ENCODE measurements at places on chromosomes 13 and 19.

GRCh38 chr19:16861834-16862233 is 27.0 kb upstream of the F2RL3 start:
- no peak for DNase-seq

GRCh38 chr13:73482556-73482955 is 423.8 kb downstream of the KLF5 start:
- DNase-seq: no peak

GRCh38 chr13:69769608-69770007 is 338.0 kb upstream of the ATXN8OS start:
- DNase-seq: no peak

- DNase-seq: no peak
These were observed 4.4 kb downstream of the KXD1 start for GRCh38 chr19:18562086-18562485.

- DNase-seq: no peak
These were observed 61.0 kb upstream of the SOX1 start for GRCh38 chr13:112005925-112006324.

GRCh38 chr13:85260896-85261295 is 538.3 kb downstream of the SLITRK6 start:
- DNase-seq: no peak

DNA sequence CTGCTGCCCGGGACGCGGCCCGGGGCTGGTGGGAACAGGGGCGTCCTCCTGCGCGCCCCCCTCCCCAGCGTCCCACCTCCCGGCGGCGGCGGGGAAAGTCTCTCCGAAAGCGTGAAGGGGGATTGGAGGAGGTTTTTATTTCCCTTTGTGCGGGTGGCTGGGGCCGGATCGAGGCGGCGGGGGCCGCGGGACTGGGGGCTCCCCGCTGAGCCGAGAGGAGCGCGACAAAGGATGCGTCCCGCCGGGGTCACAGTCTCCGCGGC is 132 bp downstream of the SHD start:
- DNase-seq: no peak

DNA sequence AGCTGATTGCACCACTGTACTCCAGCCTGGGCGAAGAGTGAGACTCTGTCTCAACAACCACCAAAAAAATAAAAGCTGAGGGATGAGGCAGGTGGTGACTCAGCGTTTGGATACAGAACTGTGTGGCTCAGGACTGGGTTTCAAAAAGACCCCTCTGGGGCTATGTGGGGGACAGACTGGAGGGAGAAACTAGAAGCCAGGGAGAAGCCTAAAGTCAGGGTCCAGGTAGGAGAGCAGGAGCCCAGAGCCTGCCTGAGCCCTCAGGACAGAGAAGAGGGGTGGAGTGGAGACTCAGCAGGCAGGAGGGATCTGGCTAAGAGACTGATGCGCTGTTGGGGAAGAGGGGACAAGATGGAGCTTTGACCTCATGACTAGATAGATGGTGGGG is 1.8 kb upstream of the CD37 start:
- no peak for DNase-seq

DNA sequence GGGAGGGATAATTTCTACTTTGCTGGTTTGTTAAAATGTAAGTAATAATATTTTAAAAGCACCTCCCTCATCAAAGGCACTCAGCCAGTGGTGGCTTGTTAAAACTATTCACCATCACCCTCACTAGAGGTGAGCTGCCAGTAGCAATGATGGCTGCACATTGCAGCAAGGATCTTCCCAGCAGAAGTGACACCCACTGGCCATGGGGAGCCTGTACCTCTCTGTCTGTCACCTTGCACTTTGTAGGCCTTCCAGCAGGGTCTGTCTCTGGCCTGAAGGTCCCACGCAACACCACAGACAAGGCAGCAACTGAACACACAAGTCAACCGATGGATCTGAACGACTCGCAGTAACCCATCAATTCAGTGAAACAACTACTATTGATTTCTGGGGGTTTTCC is 47.3 kb upstream of the C13orf42 start:
- DNase-seq: no peak

GRCh38 chr13:44605275-44605674 is 29.1 kb upstream of the TSC22D1 start:
- DNase-seq: no peak

DNA sequence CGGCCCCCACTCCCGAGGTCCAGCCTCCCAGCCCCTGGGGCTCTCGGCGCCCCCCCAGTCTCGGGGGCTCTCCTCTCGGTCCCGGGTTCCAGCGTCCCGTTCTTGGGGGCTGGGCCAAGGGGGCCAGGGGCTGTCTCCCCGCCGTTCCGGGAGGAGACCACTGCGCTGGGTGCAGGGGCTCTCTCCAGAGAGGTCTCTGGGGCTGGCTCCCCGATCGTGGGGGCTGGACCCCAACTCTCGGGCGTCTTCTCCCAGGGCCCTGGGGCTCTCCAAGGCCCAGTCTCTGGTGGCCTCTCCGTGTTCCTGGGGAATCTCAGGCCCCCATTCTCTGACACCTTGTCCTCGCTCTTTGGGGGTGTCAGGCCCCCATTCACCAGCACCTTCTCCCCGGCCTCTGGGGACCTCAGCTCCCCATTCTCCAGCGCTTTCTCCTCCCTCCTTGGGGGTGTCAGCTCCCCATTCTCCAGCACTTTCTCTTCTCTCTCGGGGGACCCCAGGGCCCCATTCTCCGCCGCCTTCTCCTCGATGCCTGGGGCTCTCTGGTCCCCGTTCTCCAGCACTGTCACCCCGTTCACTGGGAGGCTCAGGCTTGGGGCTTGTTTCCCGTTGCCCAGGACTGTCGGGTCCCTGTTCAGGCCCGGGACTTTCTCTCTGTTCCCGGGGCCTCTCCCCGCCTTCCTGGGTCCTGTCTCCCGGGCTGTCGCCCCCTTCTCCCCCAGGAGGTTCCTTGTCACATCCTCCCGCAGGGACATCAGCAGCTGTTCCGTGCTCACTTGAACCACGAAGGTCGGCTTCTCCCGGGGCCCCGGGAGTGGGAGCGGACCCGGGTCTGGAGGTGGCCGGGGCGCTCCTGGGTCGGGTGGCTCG is 13.7 kb downstream of the LMTK3 start:
- DNase-seq: no peak

- DNase-seq: no peak
These were observed 20.9 kb downstream of the CAPS start for GRCh38 chr19:5934774-5935472.

GRCh38 chr13:40786568-40786996 is 2.8 kb upstream of the SLC25A15 start:
- DNase-seq: no peak

DNA sequence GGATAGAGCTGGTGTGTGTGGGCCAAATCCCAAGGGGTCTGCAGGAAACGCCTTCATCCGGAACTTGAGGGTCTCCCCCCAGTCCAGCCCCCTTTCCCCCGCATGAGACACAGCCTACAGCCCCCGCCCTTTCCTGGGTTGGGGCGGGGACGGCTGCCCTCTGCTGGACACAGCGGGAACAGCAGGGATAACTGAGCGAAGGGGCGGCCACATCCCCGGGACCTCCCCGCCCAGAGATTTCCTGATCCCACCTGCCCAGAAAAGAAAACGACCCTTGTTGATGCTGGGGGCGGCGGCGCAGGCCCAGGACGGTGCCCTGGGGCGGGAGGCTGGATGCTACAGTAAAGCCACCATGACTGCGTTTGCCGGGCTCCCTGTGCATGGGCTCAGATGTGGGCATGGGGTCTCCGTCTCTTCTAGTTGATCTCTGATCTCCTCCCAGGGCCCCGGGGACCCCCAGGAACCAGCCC is 14.2 kb downstream of the ONECUT3 start:
- DNase-seq: peak; percentile 35

DNA sequence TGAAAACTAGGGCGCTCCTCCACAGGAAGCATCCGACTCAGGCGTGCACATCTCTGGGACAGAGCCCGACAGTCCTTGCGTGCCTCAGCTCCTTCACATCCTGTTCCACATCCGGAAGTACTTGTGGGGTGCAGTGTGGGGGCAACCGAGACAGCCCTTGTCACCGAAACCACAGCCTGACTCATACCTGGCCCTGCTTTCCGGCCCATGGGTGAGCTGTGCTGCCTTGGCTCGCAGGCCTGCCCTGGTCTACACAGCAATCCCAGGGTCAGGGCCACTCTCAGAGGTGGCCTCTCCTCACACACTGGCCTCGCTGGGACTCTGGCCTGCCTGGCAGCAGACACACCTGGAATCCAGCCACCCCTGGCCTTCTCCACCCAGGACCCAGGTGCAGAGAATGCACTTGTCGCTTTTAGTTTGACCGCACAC is 100.4 kb downstream of the STK24 start:
- DNase-seq: peak; percentile 71

DNA sequence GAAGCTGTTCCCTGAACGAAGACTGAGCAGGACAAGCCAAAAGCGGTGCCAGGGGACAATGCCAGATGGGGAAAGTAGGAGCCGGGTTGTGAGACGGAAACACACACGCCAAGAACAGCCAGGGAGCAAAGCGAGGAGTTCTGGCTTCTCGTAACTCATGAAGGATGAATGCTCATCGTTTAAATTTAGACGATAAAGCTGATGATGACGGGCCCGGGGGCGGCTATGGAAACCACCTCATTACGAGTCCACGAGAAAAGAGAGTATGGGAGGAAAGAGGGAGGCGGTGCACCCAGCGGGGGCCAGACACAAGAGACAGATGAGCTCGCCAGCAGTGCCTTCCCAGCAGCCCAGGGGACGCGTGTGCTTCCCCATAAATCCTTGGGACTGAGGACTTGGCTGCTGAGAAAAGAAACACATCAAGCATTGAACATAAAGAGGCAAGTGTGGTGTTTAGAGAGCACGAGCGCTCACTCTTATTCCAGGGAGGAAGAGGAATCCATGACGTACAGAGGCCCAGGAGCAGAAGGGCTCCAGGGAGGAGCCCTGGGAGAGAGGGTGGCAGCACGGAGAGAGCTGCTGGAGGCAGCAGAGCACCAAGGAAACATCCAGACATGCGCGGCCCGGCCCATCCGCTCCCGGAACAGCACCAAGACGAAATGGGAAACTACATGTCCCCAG is 70.7 kb downstream of the EPS15L1 start:
- no peak for DNase-seq

- DNase-seq: no peak
These were observed 388.5 kb upstream of the ZNF507 start for GRCh38 chr19:31956771-31957392.

DNA sequence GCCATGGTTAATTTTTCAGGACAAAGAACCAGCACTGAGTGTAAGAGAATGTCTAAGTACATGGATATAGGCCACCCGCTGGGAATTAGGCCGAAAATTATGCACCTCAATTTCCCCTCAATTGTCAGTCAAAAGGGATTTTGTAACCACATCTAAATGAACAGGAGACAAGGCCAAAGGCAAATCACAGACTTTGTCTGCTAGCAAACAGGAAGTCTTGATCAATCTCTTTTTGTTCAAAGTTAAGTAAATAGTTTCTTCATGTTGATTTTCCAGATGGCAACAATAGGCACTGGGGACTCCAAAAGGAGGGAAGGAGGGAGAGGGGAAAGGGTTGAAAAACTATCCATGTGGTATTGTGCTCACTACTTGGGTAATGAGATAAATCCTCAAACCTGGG is 276.0 kb downstream of the COG6 start:
- DNase-seq: no peak

- no peak for DNase-seq
These were observed 46.0 kb upstream of the ZNF681 start for GRCh38 chr19:23804676-23805075.

DNA sequence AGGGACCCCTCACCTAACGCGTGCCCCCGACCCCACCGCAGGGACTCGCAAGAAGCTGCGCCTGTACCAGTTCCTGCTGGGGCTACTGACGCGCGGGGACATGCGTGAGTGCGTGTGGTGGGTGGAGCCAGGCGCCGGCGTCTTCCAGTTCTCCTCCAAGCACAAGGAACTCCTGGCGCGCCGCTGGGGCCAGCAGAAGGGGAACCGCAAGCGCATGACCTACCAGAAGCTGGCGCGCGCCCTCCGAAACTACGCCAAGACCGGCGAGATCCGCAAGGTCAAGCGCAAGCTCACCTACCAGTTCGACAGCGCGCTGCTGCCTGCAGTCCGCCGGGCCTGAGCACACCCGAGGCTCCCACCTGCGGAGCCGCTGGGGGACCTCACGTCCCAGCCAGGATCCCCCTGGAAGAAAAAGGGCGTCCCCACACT is 4.7 kb upstream of the MYBPC2 start:
- no peak for DNase-seq

DNA sequence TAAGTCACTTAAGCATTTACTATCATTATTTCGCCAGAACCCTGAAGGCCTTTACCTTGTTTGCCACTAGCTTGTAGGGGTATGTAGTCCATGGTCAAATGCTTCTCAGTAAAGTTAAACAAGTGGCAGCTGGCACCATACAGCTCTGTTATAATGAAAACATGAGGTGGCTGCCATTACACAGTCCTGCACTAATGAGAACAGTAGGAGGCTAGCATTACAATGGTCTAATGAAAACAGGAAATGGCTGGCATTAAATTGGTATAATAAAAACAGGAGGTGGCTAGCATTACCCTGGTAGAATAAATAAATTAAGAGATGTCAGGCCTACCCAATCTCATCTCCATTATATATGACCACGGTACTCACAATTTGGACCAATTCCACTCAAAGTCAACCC is 107.5 kb downstream of the PCDH17 start:
- no peak for DNase-seq

DNA sequence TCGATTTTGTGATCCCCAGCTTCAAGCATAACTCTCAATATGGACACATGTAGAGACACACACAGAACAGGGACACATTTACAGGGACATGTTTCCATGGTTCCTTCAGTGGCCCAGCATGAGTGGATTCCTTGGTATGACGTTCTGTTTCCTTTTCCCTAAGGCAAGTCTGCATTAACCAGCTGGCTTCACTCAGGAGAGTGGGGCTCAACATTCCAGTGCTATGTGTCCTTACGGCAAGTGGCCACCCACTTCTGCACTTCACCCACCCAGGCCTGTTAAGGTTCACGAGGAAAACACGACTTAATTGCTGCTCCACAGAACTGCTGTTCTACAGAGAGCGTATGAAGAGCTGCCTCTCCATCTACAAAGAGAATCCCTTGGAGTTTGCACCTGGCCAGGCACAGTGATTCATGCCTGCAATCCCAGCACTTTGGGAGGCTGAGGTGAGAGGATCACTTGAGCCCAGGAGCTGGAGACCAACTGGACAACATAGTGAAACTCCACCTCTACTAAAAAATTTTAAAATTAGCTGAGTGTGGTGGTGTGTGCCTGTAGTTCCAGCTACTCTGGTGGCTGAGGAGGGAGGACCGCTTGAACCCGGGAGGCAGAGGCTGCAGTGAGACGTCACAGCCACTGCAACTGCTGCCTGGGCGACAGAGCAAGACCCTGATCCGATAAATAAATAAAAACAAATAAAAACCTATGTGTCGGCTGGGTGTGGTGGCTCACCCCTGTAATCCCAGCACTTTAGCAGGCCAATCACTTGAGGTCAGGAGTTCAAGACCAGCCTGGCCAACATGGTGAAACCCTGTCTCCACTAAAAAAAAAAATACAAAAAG is 32.5 kb downstream of the BRD4 start:
- no peak for DNase-seq

DNA sequence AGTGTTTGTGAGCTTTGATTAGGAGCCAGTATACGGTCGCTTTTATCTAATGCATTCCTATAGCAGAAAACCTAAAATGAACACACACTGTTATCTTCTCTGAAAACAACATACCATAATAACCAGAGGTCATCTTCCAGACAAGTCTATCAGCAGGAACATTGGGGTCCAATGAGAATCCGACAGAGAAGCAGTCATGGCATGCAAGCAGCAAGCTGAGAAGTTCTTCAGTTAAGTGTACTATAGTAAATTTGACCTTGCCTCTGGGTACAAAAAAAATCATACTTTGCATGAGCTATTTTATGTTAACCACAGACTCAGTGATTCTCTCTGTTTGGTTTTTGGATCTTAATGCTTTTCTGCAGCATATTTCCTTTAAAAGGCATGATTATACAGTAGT is 1505.1 kb downstream of the PCDH9 start:
- DNase-seq: no peak

GRCh38 chr19:10431943-10432735 is 11.8 kb downstream of the PDE4A start:
- no peak for DNase-seq
